ENCODE measurements at places on chromosomes 16 and 17. TPM values are rescaled to one million over a fixed set of nuclear protein-coding genes. Genes with fewer than 3 reads are reported as not detected.

The YBX2 gene
- 0.39 TPM for total RNA-seq

The RAD51C gene
- 14.1 TPM for total RNA-seq

The NHERF2 gene
- 61.2 TPM for total RNA-seq

The SOST gene
- not detected for total RNA-seq

The PPP4C gene
- total RNA-seq, result 32.8 TPM

The GLP2R gene
- total RNA-seq, result not detected

The KRT15 gene
- total RNA-seq, result 0.78 TPM

The PYY gene
- total RNA-seq, result not detected

DNA sequence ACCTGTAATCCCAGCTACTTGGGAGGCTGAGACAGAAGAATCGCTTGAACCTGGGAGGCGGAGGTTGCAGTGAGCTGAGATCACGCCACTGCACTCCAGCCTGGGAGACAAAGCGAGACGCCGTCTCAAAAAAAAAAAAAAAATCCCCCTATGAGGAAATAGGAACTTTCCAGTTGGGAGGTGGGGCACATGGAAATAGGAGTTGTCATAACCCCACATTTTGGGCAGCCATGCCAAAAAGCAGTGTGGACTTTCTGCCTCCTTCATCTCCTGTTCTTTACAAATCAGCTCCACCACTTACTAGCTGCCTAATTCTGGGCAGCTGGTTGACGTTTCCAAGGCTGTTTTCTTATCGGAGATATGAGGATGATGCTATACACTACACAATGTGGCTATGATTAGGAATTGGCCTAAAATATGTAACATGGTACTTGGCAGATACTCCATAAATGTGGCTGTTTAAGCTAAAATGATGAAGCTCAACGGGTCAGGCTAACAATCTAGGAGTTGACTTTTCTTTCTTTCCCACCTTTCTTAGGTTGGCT is 21.5 kb upstream of the CCL5 start:
- no peak for DNase-seq

GRCh38 chr16:29877266-29877961 is 14.4 kb upstream of the CDIPT start:
- no peak for DNase-seq

- DNase-seq, result no peak
These were observed 5.6 kb downstream of the GFAP start for GRCh38 chr17:44909681-44910144.

DNA sequence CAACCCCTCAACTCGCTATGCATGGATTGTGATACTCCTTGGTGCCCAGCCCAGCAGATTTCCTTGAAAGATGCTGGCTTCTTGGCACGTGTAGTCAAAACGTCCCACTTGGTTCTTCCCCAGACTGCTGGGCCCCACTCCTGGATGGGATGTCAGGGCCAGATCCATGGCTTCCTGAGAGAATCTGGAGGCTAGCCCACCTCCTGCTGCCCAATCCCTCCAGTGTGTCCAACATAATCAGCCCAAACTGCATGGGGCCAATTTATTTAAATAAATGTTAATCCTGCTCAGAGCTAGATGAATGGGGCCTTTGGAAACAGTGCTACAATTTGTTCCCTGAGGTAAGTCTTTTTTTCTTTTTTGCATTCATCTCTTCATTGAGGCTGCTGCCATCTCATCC is 49.4 kb downstream of the WSB1 start:
- no peak for DNase-seq

GRCh38 chr17:47286198-47286914 is 32.7 kb downstream of the ITGB3 start:
- DNase-seq, result no peak

GRCh38 chr16:22181843-22182242 is 19.5 kb downstream of the SDR42E2 start:
- DNase-seq, result no peak

GRCh38 chr17:60901242-60901641 is 223.6 kb downstream of the BCAS3 start:
- no peak for DNase-seq

DNA sequence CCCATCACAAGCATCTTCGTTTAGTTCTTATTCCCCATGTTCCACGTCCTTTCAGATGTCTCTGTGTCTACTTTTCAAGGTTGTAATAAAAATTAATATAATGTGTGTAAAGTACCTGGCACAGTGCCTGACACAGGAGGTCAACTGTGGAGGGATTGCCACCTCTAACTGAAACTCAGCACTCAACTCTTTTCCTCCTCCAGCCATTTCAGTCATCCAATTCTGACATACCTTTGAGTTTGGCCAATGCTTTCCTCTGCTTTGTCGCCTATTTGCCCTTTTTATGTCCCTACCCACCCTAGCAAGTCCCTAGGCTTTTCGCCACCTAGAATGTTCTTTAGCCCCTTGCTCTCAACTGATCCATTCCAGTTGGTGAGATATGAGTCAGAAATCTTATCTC is 1.6 kb downstream of the UBE2Z start:
- no peak for DNase-seq

- DNase-seq, result no peak
These were observed 14.3 kb downstream of the HBQ1 start for GRCh38 chr16:194516-194915.

DNA sequence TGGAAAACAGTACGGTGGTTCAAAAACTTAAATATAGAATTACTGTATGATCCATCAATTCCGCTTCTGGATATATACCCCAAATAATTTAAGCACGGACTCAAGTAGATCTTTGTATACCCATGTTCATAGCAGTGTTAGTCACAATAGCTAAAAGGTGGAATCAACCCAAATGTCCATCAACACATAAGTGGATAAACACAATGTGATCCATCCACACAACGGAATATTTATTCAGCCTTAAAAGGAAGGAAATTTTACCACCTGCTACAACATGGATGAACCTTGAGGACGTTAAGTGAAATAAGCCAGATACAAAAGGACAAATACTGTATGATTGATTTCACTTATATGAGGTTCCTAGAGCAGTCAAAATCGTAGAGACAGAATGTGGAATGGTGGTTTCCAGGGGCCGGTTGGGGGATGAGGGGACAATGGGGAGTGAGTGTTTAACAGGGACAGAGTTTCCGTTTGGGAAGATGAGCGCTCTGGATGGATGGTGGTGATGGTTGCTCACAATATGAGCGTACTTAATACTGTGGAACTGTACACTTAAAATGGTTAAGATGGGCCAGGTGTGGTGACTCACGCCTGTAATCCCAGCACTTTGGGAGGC is 5.4 kb upstream of the RNF222 start:
- no peak for DNase-seq

DNA sequence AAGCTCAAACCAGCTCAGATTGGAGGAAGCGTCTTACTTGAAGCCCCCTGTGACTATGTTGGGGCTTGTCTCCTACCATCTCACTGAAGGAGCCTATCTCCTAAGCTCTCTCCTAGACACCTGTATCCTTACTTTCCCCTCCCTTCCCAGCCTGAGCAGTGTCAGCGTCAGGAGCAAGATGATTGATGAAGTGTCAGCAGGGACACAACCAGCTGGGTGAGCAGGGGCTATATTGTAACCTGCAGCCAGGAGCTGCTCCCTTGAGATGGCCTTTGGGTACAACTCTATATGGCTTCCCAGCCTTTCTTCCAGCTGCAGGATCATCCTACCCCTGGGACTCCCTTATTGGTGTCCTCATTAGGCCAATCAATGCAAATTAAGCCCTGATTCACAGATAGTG is 83.2 kb upstream of the HSBP1 start:
- no peak for DNase-seq

DNA sequence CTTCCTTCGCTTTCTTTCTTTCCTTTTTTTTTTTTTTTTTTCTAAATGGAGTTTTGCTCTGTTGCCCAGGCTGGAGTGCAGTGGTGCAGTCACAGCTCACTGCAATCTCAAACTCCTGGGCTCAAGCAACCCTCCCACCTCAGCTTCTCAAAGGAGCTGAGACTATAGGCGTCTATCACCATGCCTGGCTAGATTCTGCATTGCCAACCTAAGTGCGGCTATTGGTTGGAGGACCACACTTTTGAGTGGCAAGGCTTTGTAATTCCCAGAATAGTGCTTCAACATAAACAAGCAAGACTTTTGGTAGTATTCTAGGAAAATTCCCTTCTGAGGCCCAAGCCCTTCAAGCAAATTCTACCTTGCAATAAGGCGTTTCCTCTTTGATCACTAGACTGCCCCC is 107.8 kb downstream of the YPEL2 start:
- DNase-seq, result no peak

- DNase-seq, result no peak
These were observed 7.4 kb downstream of the MYO1D start for GRCh38 chr17:32869345-32870026.

- DNase-seq, result peak; percentile 15
These were observed 347.2 kb downstream of the SOX9 start for GRCh38 chr17:72467841-72468653.

DNA sequence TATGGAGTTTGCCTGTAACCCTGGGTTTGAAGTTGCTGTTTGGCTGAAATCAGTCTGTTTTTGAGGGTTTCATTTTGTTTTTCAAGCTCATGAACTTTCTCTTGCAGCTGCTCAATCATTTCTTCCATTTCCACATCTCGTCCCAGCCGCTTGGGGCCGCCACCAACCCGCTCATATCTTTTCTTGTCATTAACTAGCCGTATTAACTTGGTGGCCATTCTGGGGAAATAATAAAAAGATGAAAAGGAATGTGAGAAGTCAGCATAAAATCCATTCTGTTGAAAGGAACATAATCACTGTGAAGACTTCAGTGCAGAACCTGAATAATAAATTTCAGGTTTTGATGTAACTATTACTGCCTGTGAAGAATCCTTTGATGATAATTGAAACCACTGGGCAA is 11.5 kb downstream of the RPGRIP1L start:
- no peak for DNase-seq

- DNase-seq, result peak; percentile 55
These were observed 3.1 kb upstream of the TPPP3 start for GRCh38 chr16:67396159-67397035.

DNA sequence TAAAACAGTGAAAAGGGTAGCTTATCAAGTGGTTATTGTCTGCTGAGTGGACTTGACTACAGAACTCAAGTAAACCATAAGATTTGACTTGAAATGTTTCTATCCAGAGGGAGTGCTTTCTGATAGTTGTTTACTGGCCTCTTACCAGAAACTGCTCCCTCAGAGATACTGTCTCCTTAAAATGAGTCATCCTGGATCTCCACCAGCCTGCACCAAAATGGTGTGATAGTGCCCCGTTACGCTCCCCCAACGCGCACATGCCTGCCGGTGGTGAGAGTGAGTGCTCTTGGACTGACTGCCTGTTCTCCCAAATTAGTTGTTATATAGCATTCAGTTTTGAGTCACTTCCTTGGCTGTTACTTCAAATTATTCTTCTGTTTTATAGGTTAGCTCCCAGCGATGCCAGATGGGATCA is 22.9 kb downstream of the PRCD start:
- DNase-seq, result no peak
